CD4-positive, alpha-beta T cell treated with Interleukin-15 for 1 hour (primary cell): ENCODE measurements at places on chromosomes 3 and 15.

GRCh38 chr3:49634736-49635135, 39.4 kb upstream of the APEH start:
- DNase-seq = no peak

DNA sequence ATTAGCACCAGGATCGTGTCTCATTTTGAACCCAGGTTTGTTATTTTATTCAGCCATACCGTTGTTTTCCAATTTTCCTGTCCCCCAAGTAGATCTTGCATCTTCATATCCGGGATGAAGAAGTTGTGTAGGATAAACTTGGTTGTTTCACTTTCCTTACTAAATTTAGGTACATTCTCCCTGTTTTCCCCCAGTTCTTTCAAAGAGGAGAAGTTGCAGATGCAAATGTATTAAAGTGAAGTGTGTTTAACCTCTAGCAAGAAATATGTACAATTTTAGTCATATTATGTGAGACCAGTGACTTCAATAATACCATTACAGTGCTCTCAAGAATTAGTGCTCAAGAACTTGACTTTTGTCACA, 1.3 kb downstream of the ATXN7 start:
- DNase-seq = no peak

DNA sequence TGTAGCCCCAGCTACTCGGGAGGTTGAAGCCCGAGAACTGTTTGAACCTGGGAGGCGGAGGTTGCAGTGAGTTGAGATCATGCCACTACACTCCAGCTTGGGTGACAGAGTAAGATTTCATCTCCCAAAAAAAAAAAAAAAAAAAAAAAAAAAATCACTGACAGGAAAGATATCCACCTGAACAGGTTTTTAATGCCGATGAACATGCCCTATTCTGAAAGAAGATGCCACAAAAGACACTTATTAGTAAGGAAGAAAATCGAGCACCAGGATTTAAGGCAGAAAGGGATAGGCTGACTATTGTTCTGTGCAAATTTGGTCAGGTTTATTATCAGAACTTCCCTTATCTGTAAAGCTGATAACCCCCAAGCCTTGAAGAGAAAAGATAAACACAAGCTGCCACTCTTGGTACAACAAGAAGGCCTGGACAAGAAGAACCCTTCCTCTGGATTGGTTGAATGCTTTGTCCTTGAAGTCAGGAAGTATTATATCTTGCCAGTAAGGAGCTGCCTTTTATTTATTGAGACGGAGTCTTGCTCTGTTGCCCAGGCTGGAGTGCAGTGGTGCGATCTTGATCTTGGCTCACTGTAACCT, 2.7 kb upstream of the PARP16 start:
- DNase-seq = no peak

GRCh38 chr3:128380719-128381118, 86.0 kb downstream of the DNAJB8 start:
- no peak for DNase-seq

DNA sequence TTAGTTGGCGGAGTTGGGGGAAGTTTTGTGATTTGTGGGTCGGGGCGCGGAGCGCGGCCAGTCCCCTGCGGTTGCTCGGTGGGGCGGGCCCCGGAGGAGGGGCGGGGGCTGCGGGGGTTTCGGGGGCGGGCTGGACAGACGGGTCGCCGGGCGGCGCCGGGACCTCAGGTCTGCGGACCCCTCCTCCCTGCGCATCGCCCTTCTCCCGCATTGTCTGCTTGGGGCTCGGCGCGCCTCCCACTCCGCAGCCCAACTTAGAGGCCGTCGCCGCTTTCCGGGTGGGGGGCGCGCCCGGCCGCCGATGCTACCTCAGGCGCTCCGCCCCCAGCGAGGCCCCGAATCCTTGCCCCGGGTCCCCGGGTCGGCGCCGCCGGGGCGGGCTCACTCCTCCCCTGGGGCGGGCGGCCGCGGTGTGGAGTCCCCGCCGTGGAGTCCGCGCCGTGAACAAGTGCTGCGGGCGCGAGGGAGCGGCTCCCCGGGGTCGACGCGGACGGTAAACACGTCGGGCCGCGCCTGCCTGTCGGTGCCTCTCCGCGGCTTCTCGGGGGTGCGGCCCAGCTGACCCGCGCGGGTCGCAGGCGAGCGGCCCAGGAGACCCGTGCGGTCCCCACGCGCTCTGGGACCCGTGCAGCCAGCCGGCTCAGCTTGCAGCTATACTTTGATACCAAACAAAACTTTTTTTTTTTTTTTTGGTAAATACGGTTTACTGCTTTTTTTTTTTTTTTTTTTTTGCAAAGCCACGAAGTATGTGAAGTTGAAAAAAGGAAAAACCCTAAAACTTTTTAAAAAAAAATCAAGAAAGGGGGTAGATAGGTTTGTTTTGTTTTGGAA, 624 bp downstream of the AKAP13 start:
- peak; percentile 58 for DNase-seq

DNA sequence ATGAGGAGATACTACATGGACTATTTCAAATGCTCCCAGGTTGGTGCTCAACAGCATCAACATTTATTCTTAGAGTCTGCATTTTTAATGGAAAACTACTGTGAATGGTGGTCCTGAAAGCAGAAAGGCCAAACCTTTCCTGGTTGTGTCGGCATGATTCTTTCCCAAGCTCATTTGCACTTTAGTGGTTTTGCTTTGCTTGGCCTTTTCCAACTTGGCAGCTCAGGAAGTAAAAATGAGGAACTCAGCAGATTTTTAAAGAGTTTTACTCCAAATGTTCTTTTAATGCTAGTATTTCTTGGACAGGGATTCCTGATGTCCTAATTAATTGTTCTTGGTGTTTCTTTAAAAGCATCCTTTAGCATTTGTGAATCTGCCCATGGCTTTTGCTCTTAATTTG, 197.4 kb downstream of the SLC9A9 start:
- DNase-seq = no peak

- DNase-seq = no peak
Observed at GRCh38 chr15:75590239-75590638, 11.1 kb upstream of the PTPN9 start.

DNA sequence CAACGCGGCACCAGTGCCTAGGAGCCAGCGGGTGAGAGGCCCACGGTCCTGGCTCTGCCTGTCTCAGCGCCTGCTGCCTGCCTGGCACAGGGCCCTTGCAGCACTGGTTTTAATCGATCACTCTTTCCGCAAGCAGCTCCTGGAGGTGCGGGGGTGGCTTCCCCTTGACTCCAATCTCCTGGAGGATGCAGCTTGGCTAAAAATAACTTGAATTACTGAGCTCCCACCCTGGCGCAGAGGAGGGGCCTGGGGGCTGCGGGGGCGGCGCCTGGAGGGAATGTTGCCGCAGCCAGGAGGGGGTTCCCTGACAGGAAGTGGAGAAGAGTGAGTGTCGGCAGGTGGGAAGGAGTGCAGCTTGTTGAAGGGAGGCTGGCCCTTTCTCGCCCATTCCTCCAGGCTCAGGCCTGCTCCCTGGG, 9.9 kb upstream of the RPL29 start:
- no peak for DNase-seq

GRCh38 chr3:41202834-41203345, 3.6 kb downstream of the CTNNB1 start:
- no peak for DNase-seq

GRCh38 chr15:96209285-96209735, 121.2 kb upstream of the NR2F2 start:
- DNase-seq = no peak
